Neural crest cell (in vitro differentiated cells): ENCODE measurements at places on chromosomes 1 and 21.

GRCh38 chr1:228429007-228429406 is 12.3 kb upstream of the TRIM17 start:
- H3K36me3 ChIP-seq: no peaks in the 10 kb centered on the region
- H3K4me1 ChIP-seq: peaks cover 12% of the 10 kb centered on the region
- H3K4me3 ChIP-seq: no peak overlapping the region
- H3K27me3 ChIP-seq: peaks cover 4% of the 10 kb centered on the region

DNA sequence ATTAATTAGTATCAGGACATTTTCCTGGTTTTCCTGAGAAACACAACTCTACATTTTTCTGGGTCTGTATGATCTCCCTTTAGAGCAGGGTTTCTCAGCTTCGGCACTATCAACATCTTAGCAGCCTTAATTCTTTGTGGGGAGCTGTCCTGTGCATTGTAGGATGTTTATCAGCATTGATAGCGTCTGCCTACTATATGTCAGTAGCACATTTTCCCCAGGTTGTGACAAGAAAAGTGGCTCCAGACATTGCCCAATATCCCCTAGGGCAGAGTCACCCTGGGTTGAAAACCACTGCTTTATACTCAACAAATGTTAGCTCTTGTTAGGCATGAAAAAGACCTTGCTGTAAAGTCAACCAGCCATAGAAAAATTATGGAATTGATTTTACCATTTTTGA is 195.1 kb upstream of the FMN2 start:
- no peaks in the 10 kb centered on the region for H3K36me3 ChIP-seq
- no peak overlapping the region for H3K27ac ChIP-seq
- no peaks in the 10 kb centered on the region for H3K27me3 ChIP-seq
- no peak overlapping the region for H3K4me3 ChIP-seq
- peaks cover 13% of the 10 kb centered on the region for H3K4me1 ChIP-seq
- no peak for DNase-seq

GRCh38 chr1:62428351-62428750 is 8.5 kb upstream of the USP1 start:
- H3K27ac ChIP-seq: no peak overlapping the region
- no peak for DNase-seq
- peaks cover 16% of the 10 kb centered on the region for H3K4me1 ChIP-seq
- no peaks in the 10 kb centered on the region for H3K27me3 ChIP-seq
- H3K4me3 ChIP-seq: no peak overlapping the region

GRCh38 chr21:41195311-41195710 is 27.4 kb downstream of the BACE2 start:
- H3K4me3 ChIP-seq: no peak overlapping the region
- no peak for DNase-seq
- no peaks in the 10 kb centered on the region for H3K27me3 ChIP-seq
- H3K4me1 ChIP-seq: peaks cover 3% of the 10 kb centered on the region
- peaks cover 7% of the 10 kb centered on the region for H3K36me3 ChIP-seq
- H3K27ac ChIP-seq: no peak overlapping the region

DNA sequence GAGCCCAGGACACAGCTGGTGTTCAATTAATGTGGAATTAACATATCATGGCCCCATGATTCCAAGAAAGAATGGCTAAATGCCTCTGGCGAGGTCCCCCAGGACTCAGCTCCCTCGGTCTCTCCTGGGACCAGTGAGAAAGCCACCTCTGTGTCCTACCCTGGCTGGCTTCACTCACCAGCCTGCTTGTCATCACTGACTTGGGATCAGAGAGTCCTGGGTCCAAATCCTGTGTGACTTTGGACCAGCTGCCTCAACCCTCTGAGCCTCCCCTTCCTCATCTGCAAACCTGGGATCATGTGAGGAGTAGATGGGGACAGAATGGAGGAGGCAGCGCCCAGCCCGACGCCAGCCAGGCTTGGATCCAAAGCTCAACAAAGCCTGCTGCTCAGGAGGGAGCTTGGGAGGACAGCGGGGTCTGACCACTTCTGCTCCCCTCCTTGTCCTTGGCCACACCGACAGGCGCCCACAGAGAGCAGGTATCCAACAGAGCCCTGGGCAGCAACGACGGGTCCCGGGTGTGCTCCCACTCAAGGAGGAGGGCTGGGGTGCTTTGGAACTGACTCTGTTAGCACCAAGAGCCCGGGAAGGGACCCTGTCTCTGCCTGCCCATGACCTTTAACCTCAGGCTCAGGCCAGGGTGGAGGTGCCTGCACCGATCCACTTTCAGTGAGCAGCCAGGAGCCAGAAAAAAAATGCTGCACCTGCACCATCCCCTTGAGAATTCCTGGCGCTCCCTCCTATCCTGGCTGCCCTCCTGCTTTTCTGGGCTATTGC is 3.2 kb downstream of the SH2D5 start:
- H3K4me1 ChIP-seq: peaks cover 17% of the 10 kb centered on the region
- H3K27ac ChIP-seq: peak overlapping the region; percentile 43
- no peaks in the 10 kb centered on the region for H3K36me3 ChIP-seq
- peaks cover 60% of the 10 kb centered on the region for H3K27me3 ChIP-seq

- H3K4me3 ChIP-seq: no peak overlapping the region
- no peak for DNase-seq
- H3K4me1 ChIP-seq: peaks cover 17% of the 10 kb centered on the region
- no peaks in the 10 kb centered on the region for H3K27me3 ChIP-seq
- peak overlapping the region; percentile 50 for H3K27ac ChIP-seq
Measured at GRCh38 chr1:94623560-94624148, 82.1 kb upstream of the F3 start.

- H3K4me1 ChIP-seq: peaks cover 36% of the 10 kb centered on the region
- no peak for DNase-seq
- no peaks in the 10 kb centered on the region for H3K27me3 ChIP-seq
- no peak overlapping the region for H3K27ac ChIP-seq
- no peaks in the 10 kb centered on the region for H3K36me3 ChIP-seq
Measured at GRCh38 chr1:68974447-68974846, 477.6 kb upstream of the DEPDC1 start.

- peaks cover 41% of the 10 kb centered on the region for H3K4me1 ChIP-seq
- no peak for DNase-seq
- H3K27ac ChIP-seq: peak overlapping the region; percentile 47
- no peaks in the 10 kb centered on the region for H3K27me3 ChIP-seq
Measured at GRCh38 chr1:57109883-57110282, 144.1 kb upstream of the C8B start.

GRCh38 chr1:78779831-78780230 is 130.2 kb downstream of the IFI44 start:
- H3K27ac ChIP-seq: no peak overlapping the region
- DNase-seq: no peak
- no peak overlapping the region for H3K4me3 ChIP-seq
- no peaks in the 10 kb centered on the region for H3K36me3 ChIP-seq
- no peaks in the 10 kb centered on the region for H3K27me3 ChIP-seq
- H3K4me1 ChIP-seq: no peaks in the 10 kb centered on the region

GRCh38 chr1:177495878-177496277 is 325.1 kb downstream of the BRINP2 start:
- H3K27ac ChIP-seq: no peak overlapping the region
- H3K4me1 ChIP-seq: no peaks in the 10 kb centered on the region
- H3K36me3 ChIP-seq: peaks cover 3% of the 10 kb centered on the region

GRCh38 chr1:150235294-150235851 is 539 bp downstream of the ANP32E start:
- H3K27ac ChIP-seq: no peak overlapping the region
- peaks cover 3% of the 10 kb centered on the region for H3K36me3 ChIP-seq
- H3K4me3 ChIP-seq: no peak overlapping the region
- peaks cover 16% of the 10 kb centered on the region for H3K4me1 ChIP-seq

GRCh38 chr1:201295861-201296260 is 12.6 kb downstream of the PKP1 start:
- no peak for DNase-seq
- H3K4me1 ChIP-seq: peaks cover 8% of the 10 kb centered on the region
- H3K27me3 ChIP-seq: peaks cover 9% of the 10 kb centered on the region
- H3K36me3 ChIP-seq: no peaks in the 10 kb centered on the region
- peak overlapping the region; percentile 59 for H3K27ac ChIP-seq

- no peak for DNase-seq
- no peaks in the 10 kb centered on the region for H3K27me3 ChIP-seq
- no peaks in the 10 kb centered on the region for H3K4me1 ChIP-seq
- peaks cover 15% of the 10 kb centered on the region for H3K36me3 ChIP-seq
- H3K4me3 ChIP-seq: no peak overlapping the region
Measured at GRCh38 chr1:100145116-100145515, 12.2 kb downstream of the TRMT13 start.

GRCh38 chr1:44775930-44776729 is 790 bp downstream of the RPS8 start:
- peaks cover 38% of the 10 kb centered on the region for H3K4me1 ChIP-seq
- H3K27me3 ChIP-seq: no peaks in the 10 kb centered on the region
- H3K27ac ChIP-seq: peak overlapping the region; percentile 93

DNA sequence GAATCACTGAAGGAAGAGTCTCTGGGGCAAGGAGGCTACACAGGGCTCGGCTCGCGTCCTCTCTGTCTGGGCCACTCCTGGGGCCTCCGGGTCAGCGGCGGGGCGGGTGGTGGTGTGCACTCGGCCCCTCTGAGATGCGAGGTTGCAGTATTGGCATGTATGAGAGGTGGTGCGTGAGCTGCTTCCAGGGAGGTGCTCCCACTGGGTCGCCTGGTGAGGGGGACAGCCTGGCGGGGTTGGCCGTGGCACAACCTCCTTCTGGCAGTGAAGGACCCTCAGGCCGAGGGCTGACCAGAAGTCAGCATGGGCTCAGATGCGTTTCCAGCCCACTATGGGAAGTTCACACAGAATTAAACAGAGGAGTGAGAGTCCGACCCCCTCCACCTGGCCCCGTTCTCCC is 38.5 kb upstream of the COL18A1 start:
- no peak overlapping the region for H3K4me3 ChIP-seq
- H3K27ac ChIP-seq: no peak overlapping the region
- H3K36me3 ChIP-seq: no peaks in the 10 kb centered on the region
- no peak for DNase-seq
- peaks cover 15% of the 10 kb centered on the region for H3K4me1 ChIP-seq

DNA sequence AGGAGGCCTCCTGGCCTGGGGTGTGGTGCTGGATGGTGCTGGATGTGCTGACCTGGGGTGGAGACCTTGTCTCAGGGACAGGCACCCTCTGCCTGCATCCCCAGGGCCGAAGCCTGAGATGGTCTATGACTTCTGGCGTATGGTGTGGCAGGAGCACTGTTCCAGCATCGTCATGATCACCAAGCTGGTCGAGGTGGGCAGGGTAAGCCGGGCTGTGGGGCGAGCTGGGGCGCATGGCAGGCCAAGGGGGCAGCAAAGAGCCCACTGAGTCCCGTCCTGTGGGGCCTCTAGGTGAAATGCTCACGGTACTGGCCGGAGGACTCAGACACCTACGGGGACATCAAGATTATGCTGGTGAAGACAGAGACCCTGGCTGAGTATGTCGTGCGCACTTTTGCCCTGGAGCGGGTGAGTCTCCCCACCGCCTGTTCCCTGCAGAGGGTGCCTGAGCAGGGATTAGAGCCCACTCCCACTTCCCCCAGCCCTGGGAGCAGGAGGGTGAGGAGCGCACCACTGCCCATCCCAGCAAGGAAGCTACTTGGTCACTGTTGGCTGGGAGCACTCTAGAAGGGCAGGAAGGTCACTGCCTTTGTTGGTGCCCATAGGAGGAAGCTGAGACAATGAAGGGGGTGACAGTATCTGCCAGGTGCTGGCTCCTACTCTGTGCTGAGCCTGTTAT is 75.2 kb downstream of the PTPRU start:
- no peaks in the 10 kb centered on the region for H3K4me1 ChIP-seq
- DNase-seq: no peak
- H3K27me3 ChIP-seq: no peaks in the 10 kb centered on the region
- no peak overlapping the region for H3K4me3 ChIP-seq
- H3K27ac ChIP-seq: no peak overlapping the region
- H3K36me3 ChIP-seq: no peaks in the 10 kb centered on the region

- no peak overlapping the region for H3K4me3 ChIP-seq
- no peaks in the 10 kb centered on the region for H3K4me1 ChIP-seq
- H3K36me3 ChIP-seq: no peaks in the 10 kb centered on the region
- no peak for DNase-seq
- H3K27me3 ChIP-seq: no peaks in the 10 kb centered on the region
Measured at GRCh38 chr1:9610548-9610947, 21.8 kb downstream of the TMEM201 start.

GRCh38 chr1:65066766-65067490 is 81.1 kb upstream of the AK4 start:
- peak overlapping the region; percentile 91 for H3K4me3 ChIP-seq
- H3K27me3 ChIP-seq: peaks cover 32% of the 10 kb centered on the region
- H3K36me3 ChIP-seq: no peaks in the 10 kb centered on the region
- peaks cover 25% of the 10 kb centered on the region for H3K4me1 ChIP-seq
- H3K27ac ChIP-seq: no peak overlapping the region

DNA sequence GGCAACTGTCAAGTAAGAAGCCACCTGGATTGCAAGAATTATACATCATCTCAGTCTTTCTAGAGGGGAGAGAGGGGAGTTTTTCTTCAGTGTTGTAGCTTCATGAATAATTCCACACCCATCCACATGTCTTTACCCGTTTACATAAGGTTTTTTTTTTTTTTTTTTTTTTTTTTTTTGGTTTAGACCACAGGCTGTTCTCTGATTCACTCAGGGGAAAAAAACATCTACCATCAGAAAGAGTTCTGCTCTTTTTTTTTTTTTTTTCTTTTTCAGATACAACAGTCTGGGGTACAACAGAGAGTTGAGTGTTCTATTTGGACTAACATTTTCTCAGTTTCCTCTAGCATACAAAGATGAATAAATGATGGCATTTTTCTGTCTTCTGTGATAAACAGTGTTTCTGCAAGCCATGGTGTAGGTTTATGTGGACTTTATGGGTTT is 4.9 kb upstream of the KIF14 start:
- H3K4me3 ChIP-seq: no peak overlapping the region
- H3K4me1 ChIP-seq: peaks cover 16% of the 10 kb centered on the region
- no peaks in the 10 kb centered on the region for H3K36me3 ChIP-seq

DNA sequence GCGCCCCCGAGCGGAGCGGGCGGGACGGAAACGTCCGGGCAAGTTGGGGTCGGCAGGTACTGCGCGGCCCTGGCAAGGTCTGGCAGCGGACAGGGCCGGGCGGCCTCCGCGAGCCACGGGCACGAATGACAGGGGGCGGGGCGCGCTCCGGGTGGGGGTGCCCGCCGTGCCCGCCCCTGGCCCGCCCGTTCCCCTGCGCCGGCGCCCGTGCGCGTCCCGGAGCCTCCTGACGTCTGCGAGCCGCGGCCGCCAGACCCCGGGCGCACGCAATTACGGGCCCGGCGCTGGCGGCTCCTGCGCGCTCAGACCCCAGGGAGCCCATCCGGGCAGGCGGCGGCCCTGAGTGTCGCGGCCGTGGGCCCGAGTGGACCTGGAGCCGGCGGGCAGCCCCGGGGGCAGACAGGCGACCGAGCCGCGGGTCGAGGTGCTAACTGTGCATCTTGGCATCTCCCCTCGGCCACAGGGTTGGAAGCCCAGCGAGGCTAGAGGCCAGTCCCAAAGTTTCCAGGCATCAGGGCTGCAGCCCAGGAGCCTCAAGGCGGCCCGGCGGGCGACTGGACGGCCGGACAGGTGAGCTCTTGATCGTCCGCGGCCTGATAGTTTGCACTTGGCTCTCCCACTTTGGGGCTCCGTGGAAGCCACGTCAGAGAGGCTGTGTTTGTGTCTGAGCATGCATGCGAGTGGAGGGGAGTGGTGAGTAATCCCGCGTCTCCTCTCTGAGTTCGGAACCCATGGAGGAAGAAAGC is 918 bp downstream of the MIB2 start:
- no peaks in the 10 kb centered on the region for H3K36me3 ChIP-seq
- H3K27me3 ChIP-seq: no peaks in the 10 kb centered on the region
- H3K27ac ChIP-seq: no peak overlapping the region
- no peak for DNase-seq
- H3K4me3 ChIP-seq: peak overlapping the region; percentile 88

- no peaks in the 10 kb centered on the region for H3K4me1 ChIP-seq
- no peak overlapping the region for H3K27ac ChIP-seq
- no peak for DNase-seq
- no peaks in the 10 kb centered on the region for H3K36me3 ChIP-seq
- peaks cover 6% of the 10 kb centered on the region for H3K27me3 ChIP-seq
- no peak overlapping the region for H3K4me3 ChIP-seq
Measured at GRCh38 chr1:22158654-22159053, 15.8 kb upstream of the WNT4 start.
